ENCODE measurements at places on chromosomes 2 and 18. TPM values are rescaled to one million over a fixed set of nuclear protein-coding genes. Genes with fewer than 3 reads are reported as not detected.

The CLEC4F gene
- total RNA-seq, result not detected

The IGFBP2 gene
- total RNA-seq, result 840 TPM

The VWA3B gene
- 0.07 TPM for total RNA-seq

The CDH20 gene
- not detected for total RNA-seq

The FKBP7 gene
- 0.68 TPM for total RNA-seq

The ASPRV1 gene
- total RNA-seq, result 0.34 TPM

The ANTXR1 gene
- total RNA-seq, result 4.4 TPM

The SRD5A2 gene
- total RNA-seq, result 0.07 TPM

The CHRNG gene
- total RNA-seq, result not detected

The CTLA4 gene
- total RNA-seq, result not detected

The CD28 gene
- not detected for total RNA-seq

The SESTD1 gene
- 22.1 TPM for total RNA-seq

The GALM gene
- 2.6 TPM for total RNA-seq

The C2orf80 gene
- total RNA-seq, result not detected

The PRLH gene
- not detected for total RNA-seq

The FBLN7 gene
- total RNA-seq, result under 0.01 TPM

The ASXL3 gene
- 0.14 TPM for total RNA-seq

The RAB31 gene
- 45.5 TPM for total RNA-seq

The SH3RF3 gene
- total RNA-seq, result under 0.01 TPM

The CCDC74A gene
- 1.0 TPM for total RNA-seq

The PDE6D gene
- total RNA-seq, result 14.0 TPM

The GALNT14 gene
- 22.5 TPM for total RNA-seq

The MAP2 gene
- total RNA-seq, result 13.2 TPM

The DSG3 gene
- 765 TPM for total RNA-seq

The SP140 gene
- total RNA-seq, result under 0.01 TPM

The NEB gene
- total RNA-seq, result 3.3 TPM

The KCNF1 gene
- total RNA-seq, result not detected

The ZEB2 gene
- total RNA-seq, result not detected

The UGT1A8 gene
- 0.14 TPM for total RNA-seq

The EFHD1 gene
- 0.07 TPM for total RNA-seq

The CCBE1 gene
- 0.28 TPM for total RNA-seq

The DSC2 gene
- 226 TPM for total RNA-seq

The LYPD6 gene
- 1.4 TPM for total RNA-seq

The ANKRD30B gene
- not detected for total RNA-seq

The PROKR1 gene
- under 0.01 TPM for total RNA-seq

The TSGA10 gene
- total RNA-seq, result 8.6 TPM

The CFAP210 gene
- total RNA-seq, result not detected

The BMP10 gene
- total RNA-seq, result not detected

The CAPN13 gene
- total RNA-seq, result not detected

The ANKRD53 gene
- not detected for total RNA-seq

The GPAT2 gene
- under 0.01 TPM for total RNA-seq

The GATA6 gene
- 1.7 TPM for total RNA-seq

The MLPH gene
- total RNA-seq, result 1.4 TPM

The WNT10A gene
- 7.5 TPM for total RNA-seq

The CNTNAP5 gene
- not detected for total RNA-seq

The ATP6V1C2 gene
- total RNA-seq, result 0.68 TPM

The CFAP65 gene
- total RNA-seq, result not detected

The LRRC30 gene
- total RNA-seq, result not detected

The GULP1 gene
- 38.7 TPM for total RNA-seq

The GKN2 gene
- not detected for total RNA-seq

The NPPC gene
- total RNA-seq, result not detected

The RUFY4 gene
- not detected for total RNA-seq

The PIKFYVE gene
- 30.4 TPM for total RNA-seq

The TEX44 gene
- not detected for total RNA-seq

The FAP gene
- 1.7 TPM for total RNA-seq

The SCYGR1 gene
- total RNA-seq, result not detected

The CSRNP3 gene
- total RNA-seq, result 0.34 TPM

The RAB3GAP1 gene
- total RNA-seq, result 144 TPM
